Stimulated activated naive CD4-positive, alpha-beta T cell (primary cell): ENCODE measurements at places on chromosomes 16 and 17.

GRCh38 chr16:10972108-10972818 lies 27.9 kb downstream of the CLEC16A start:
- no peak for DNase-seq

DNA sequence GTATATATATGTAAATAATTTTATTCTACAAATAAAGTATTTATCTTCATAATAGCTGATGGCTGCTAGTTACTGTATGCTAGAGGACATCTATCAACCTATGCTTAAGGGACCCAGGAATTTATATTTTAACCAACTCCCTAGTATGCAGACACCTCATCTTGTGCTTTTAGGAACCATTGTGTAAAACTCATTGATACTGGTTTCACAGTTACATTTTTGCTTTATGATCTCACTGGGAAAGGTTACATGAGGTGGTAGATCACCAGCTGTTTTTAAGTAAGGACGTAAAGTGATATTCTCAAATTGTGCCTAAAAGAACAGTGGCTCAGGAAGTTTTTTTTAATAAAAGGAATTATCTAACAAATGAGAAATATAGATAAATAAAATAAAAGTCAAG lies 56.4 kb downstream of the VMP1 start:
- no peak for DNase-seq

- DNase-seq, result no peak
Measured at GRCh38 chr17:1031711-1032110, 34.8 kb downstream of the TIMM22 start.

DNA sequence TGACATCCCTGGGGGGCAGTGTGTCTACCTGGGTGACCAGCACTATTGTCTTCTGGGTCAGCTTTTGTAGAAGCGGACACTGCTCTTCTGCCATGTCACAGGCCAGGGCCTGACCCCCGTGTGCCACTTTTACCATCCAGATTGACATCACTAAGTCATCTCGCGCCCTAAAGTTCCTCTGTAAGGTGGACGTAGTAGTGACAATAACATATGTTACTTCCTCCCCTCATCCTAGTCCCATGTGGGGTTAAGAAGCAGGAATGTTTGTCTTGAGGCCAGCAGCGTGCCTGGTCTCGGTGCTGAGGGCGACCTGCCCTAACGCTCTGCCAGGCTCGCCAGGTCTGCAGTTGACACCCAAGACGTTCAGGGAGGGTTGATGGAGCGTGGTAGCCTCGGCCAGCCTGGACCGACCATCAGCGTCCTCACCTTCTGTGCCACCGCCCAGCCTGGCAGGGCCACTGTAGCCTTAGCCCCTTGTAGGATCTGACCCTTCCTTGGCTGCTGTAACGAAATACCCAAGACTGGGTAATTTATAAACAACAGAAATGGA lies 20.7 kb downstream of the GAA start:
- DNase-seq, result no peak

GRCh38 chr16:10859658-10860057 lies 17.3 kb upstream of the CIITA start:
- DNase-seq, result no peak

GRCh38 chr16:22016927-22017326 lies 9.0 kb downstream of the MOSMO start:
- no peak for DNase-seq

DNA sequence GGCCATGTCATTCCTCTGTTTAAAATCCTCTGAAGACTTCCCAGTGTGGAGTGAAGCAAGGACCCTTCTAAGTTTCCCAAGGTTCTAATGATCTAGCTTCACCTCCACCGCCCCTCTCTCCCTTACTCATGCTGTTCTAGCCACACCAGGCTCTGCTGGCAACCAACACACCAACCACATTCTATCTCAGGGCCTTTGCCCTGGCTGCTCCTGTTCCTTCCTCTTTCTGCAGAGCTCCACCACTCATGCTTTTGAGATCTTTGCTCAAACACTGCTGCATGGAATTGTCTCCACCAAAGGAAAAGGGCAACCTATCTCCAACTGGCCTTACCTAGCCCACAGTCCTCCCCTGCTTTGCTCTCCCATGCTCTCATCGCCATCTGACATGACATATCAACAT lies 128.7 kb downstream of the XYLT1 start:
- DNase-seq, result no peak

GRCh38 chr16:51113236-51114125 lies 37.6 kb downstream of the SALL1 start:
- DNase-seq, result no peak

DNA sequence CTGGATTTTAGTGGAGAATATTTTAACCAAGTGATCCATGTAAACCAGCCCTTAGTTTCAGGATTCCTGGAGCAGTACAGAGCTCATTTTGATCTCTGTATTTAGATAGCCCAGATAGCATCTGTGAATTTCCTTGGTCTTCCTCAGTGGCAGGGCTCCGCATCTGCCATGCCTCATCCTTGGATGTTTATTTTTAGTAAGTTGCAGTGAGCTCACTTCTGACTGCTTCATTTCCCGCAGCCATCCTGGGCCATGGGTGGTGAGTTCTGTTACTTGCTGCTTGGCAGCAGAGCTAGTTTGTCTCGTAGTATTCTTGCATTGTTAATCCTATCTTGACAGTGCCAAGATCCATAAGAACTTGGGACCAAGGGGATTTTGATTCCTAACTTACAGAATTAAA lies 33.7 kb downstream of the IST1 start:
- no peak for DNase-seq

DNA sequence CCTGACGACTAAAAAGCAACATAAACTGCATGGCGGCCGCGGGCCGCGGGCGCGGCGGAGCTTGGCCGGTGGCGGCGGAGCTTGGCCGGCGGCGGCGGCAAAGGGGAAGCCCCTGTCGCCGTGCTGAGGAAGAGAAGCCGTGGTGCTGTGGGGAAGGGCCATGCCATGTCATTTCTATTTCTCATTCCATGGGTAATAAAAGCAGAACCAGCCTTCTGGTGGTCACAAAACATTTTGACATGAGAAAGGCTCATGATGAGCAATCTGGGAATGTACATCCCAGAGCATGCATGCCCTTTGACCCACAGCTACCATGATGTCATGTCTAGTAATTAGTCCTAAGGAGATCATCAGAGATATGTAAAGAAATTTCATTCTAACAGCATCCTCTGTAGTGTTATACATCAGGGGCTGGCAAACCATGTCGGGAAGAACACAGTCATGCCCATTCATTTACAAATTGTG lies 23.9 kb upstream of the HEATR6 start:
- DNase-seq, result no peak

DNA sequence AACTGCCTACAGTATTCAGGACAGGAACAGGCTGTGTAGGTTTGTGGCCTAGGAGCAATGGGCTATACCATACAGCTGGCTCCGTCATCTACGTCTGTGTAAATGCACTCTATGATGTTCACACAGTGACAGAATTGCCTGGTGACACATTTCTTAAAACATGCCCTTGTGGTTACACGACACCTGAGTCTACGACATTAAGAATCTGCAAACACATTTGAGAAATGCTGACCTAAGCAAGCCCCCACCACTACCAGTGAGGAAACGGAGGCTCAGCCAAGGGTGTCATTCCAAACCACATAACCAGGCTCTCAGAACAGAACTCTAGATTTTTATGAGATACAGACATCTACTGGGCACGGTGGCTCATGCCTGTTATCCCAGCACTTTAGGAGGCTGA lies 23.5 kb downstream of the USP36 start:
- peak; percentile 84 for DNase-seq

GRCh38 chr16:759110-759910 lies 1.2 kb upstream of the MSLN start:
- DNase-seq, result no peak

DNA sequence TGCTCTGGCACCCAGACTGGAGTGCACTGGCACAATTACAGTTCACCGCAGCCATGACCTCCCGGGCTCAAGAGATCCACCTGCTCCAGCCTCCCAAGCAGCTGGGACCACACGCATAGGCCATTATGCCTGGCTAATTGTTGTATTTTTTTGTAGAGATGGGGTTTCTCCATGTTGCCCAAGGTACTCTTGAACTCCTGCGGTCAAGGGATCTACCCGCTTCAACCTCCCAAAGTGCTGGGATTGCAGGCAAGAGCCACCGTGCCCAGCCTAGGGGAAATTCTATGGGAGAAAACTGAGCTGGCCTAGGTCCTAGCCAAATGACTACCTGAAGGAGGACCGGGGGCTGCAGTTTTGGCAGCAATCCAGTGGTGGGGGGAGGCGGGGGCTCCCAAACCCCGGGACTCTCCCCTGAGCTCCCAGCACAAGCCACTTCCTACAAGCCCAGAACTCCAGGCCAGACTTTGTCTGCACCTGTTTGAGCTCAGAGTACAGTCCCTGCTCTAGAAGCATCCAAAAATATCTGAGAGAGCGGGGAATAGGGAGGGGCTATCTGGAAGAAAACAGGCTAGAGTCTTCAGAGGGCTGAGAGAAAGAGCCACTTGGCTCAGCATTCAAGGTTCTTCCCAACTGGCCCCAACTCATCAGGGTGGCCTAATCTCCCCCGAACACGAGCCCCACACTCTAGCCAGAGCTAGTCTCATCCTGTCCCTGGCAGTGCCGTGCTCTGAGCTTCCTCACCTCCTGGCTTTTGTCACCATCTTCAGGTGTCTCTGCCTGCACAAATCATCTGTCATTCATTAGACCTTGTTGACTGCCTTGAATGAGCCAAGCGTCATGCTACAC lies 9.1 kb downstream of the SRL start:
- no peak for DNase-seq

DNA sequence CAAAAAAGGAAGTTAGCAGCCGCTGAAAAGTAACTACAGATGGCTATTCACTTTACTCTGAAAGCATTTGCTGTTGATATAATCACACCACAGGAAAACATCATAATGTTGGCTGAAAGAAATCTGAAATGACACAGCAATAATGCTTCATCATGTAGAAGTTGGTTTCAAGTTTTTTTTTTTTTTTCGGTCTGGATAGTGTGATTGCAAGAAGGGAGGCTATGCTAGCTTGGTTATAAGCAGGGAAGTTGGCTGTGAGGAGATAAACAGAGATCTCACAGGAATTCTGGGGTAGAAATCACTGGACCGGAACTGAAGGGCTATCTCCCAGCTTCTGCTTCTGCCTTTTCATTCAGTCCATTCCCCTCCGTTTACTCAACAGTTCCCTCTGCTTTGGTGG lies 57.9 kb downstream of the MYO1D start:
- no peak for DNase-seq

GRCh38 chr16:74574146-74574545 lies 32.8 kb downstream of the GLG1 start:
- DNase-seq, result no peak

DNA sequence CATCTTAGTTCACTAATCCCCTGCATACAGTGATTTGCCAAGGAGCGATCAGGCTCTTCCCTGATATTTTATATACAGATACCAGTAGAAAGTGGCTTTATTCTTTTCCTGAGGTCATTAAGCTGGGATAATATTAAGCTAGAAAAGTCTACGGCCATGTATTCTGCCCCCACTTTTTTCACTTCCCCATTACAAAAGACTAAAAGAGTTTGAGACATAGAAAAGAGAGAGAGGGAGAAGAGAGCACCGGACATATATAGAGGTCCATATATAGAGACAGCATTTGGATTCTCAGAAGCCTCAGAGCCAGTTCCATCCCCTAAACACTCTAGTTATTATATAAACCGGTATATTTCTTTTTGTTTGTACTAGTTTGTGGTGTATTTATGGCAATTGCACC lies 166.5 kb upstream of the ANKFN1 start:
- DNase-seq, result no peak

DNA sequence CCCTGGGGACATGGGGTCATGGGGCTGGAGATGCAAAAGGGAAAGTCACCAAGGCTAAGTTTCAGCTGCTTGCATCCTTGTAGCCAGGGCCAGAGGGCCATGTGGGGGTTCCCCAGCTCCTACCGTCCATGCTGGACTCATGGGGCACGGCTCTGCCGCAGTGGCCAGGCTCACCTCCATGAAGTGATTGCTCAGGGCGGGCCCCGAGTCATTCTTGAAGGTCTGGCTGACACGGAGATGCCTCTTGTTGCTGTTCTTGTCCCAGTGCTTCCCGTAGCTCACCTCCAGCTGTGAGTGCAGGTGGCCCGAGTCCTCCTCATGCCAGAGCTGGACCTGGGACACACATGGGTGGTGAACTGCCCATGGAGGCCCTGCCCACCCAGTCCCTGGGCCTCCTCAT lies 114.5 kb downstream of the RMI2 start:
- no peak for DNase-seq

- DNase-seq, result no peak
Measured at GRCh38 chr16:14364386-14365199, 265.5 kb downstream of the PARN start.

GRCh38 chr17:27840688-27841087 lies 40.4 kb upstream of the NOS2 start:
- DNase-seq, result no peak

DNA sequence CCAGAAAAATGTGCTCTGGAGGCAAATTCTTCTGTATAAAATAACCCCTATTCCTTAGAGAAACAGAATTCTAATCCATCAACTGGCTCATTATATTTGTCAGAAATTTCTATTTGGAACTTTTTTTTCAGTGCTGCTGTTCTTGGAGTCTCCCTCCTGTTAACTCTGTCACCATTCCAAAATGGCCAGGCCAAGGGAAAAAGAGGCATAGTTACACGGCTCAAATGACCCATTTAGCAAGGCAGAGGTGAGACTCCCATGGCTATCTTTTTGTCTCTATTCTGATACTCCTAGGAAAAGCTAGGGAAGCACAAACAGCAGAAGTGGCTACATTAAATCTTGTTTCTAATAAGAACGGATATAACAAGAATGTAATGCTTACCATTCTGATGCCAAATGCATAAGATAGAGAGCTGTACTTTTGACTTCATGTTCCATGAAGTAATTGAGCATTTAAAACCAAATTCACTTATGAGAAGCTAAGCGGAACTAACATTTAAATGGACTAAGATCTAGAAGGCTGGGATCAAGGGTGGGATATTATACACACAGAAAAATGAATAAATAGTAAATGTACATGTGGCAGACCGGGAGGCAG lies 64.4 kb upstream of the CORO6 start:
- no peak for DNase-seq

- no peak for DNase-seq
Measured at GRCh38 chr17:1979182-1979985, 45.8 kb downstream of the RTN4RL1 start.

DNA sequence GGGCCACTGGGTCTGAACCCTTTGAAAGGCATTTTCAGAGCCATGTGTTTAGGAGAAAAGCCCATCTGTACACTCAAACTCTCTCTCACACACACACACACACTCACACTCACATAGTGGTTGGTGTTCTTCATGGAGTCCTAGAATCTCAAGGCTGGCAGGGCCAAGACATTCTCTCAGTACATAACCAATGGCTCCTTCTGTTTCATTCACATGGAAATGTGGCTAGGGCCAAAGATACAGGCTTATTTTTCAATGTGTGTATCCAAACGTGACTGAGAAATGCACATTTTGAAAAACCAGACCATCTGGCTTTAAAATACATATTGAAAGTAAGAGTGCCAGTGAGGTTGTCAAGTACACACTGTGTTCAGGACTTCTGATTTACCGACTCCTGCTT lies 59.0 kb upstream of the SALL1 start:
- DNase-seq, result no peak

GRCh38 chr16:61993108-61993507 lies 43.1 kb downstream of the CDH8 start:
- DNase-seq, result no peak

GRCh38 chr16:73792199-73793020 lies 504.2 kb upstream of the PSMD7 start:
- no peak for DNase-seq
